ENCODE measurements at places on chromosomes 4 and X. TPM values are rescaled to one million over a fixed set of nuclear protein-coding genes. Genes with fewer than 3 reads are reported as not detected.
A peak's percentile ranks its signal among the peaks of the same experiment; 100 is the strongest.

Gene PORCN
- 25.2 TPM for total RNA-seq

Gene FHDC1
- total RNA-seq, result 0.03 TPM

GRCh38 chr4:174674305-174674840, 152.1 kb upstream of the HPGD start:
- no peak overlapping the region for H3K27ac ChIP-seq
- no peak for DNase-seq
- no peak overlapping the region for H3K4me3 ChIP-seq
- no peaks in the 10 kb centered on the region for H3K27me3 ChIP-seq
- H3K36me3 ChIP-seq, result no peaks in the 10 kb centered on the region

Gene PABPC4L
- total RNA-seq, result not detected

GRCh38 chr4:1604706-1605205, 79.4 kb downstream of the FAM53A start:
- no peak overlapping the region for H3K4me3 ChIP-seq
- no peaks in the 10 kb centered on the region for H3K27me3 ChIP-seq
- no peaks in the 10 kb centered on the region for H3K4me1 ChIP-seq
- DNase-seq, result no peak

- H3K27ac ChIP-seq, result no peak overlapping the region
- no peaks in the 10 kb centered on the region for H3K36me3 ChIP-seq
- H3K27me3 ChIP-seq, result no peaks in the 10 kb centered on the region
- no peak for DNase-seq
- no peak overlapping the region for H3K4me3 ChIP-seq
Measured at GRCh38 chrX:146831994-146832393, 17.4 kb upstream of the CXorf51A start.

GRCh38 chrX:9586992-9587392, 122.1 kb downstream of the TBL1X start:
- no peak overlapping the region for H3K27ac ChIP-seq
- no peak overlapping the region for H3K4me3 ChIP-seq
- H3K36me3 ChIP-seq, result no peaks in the 10 kb centered on the region
- H3K4me1 ChIP-seq, result peaks cover 14% of the 10 kb centered on the region

- no peak overlapping the region for H3K4me3 ChIP-seq
- H3K4me1 ChIP-seq, result no peaks in the 10 kb centered on the region
- no peak overlapping the region for H3K27ac ChIP-seq
- H3K36me3 ChIP-seq, result no peaks in the 10 kb centered on the region
- no peaks in the 10 kb centered on the region for H3K27me3 ChIP-seq
Measured at GRCh38 chrX:130975947-130976346, 72.9 kb upstream of the ENOX2 start.

DNA sequence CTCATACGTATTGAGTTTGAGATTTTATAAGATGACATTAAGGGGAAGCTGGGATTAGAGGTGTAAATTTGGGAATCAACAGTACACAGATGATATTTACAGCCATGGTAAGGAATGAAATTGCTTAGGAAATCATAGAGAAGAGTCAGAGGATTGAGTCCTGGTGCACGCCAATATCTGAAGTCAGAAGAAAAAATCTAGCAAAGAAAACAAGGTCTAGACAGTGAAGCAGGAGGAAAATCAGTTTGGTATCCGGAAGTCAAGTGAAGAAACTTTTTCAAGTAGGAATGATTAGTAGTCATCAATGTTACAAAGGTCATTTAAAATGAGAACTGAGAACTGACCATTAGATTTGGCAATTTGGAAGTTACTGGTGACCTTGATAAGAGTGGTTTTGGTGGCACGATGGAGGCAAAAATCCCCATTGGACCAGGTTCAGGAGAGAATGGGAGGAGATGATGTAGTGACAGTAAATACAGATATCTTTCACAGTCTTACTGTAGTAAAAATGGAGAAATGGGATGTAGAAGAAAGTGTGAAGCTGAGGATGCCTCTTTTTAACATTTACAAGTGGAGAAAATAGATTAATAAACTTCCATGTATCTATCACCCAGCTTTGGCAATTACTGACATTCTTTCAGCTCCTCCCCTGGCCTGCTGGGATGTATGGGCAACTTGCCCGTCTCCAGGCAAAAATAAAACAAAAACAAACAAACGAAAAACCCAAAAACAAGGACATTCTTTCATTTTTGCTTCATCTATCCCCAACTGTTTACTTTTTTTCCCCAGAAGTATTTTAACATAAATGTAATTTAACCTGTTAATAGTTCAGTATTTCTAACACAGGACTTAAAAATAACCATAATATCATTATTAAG, 11.4 kb upstream of the GPR34 start:
- no peaks in the 10 kb centered on the region for H3K27me3 ChIP-seq
- H3K27ac ChIP-seq, result no peak overlapping the region
- DNase-seq, result peak; percentile 9
- H3K4me3 ChIP-seq, result no peak overlapping the region

GRCh38 chr4:53128706-53129357, 237.0 kb downstream of the SCFD2 start:
- no peaks in the 10 kb centered on the region for H3K27me3 ChIP-seq
- no peaks in the 10 kb centered on the region for H3K36me3 ChIP-seq
- H3K4me1 ChIP-seq, result no peaks in the 10 kb centered on the region
- H3K4me3 ChIP-seq, result no peak overlapping the region
- no peak for DNase-seq
- no peak overlapping the region for H3K27ac ChIP-seq

GRCh38 chr4:8157944-8158709, 486 bp downstream of the ABLIM2 start:
- no peaks in the 10 kb centered on the region for H3K36me3 ChIP-seq
- no peak for DNase-seq
- peak overlapping the region; percentile 51 for H3K4me3 ChIP-seq
- no peak overlapping the region for H3K27ac ChIP-seq

Gene TIGD4
- total RNA-seq, result not detected

- peaks cover 12% of the 10 kb centered on the region for H3K27me3 ChIP-seq
- H3K4me1 ChIP-seq, result no peaks in the 10 kb centered on the region
- no peak overlapping the region for H3K4me3 ChIP-seq
- no peaks in the 10 kb centered on the region for H3K36me3 ChIP-seq
Measured at GRCh38 chr4:17336986-17337385, 174.9 kb downstream of the QDPR start.

DNA sequence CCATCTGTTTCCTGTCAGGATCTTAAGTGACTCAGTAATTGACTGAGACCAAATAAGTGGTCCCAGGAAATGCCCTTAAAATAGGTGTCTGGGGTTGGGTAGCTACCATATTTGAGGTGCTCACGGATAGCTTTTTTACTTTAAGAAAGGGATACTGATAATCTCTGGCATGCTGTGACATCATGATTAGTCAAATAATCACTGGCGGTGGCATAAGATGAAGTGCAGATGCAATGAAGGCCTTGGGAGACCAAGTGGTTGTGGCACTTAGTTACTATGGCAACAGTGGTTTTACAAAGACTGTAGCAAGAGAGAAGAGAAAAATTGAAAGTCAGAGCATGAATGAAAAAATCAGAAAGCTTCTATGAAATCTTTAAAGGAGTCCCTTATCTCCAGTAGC, 114.5 kb upstream of the SLIT2 start:
- H3K36me3 ChIP-seq, result no peaks in the 10 kb centered on the region
- no peaks in the 10 kb centered on the region for H3K4me1 ChIP-seq
- DNase-seq, result no peak
- H3K27me3 ChIP-seq, result no peaks in the 10 kb centered on the region
- no peak overlapping the region for H3K4me3 ChIP-seq
- no peak overlapping the region for H3K27ac ChIP-seq

DNA sequence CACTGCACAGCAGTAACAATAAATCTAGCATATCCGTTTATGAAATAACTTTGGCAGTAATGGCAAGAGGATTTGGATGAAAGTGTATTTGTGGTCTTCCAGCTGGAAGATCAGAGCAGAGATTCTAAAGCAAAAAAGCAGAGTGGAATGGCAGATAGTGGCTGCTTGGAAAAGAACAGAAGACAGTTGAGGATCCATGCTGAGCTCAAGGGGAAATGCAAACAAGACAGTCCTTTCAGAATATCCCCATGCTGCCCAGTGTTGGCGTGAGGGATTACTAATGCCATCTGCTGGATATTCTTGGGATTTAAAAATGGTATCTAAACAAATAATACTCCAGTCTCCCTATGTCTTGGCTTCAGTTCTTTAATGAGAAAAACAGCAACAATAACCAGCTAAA, 629.1 kb upstream of the ATOH1 start:
- no peaks in the 10 kb centered on the region for H3K27me3 ChIP-seq
- DNase-seq, result no peak
- no peaks in the 10 kb centered on the region for H3K4me1 ChIP-seq
- no peak overlapping the region for H3K27ac ChIP-seq
- H3K36me3 ChIP-seq, result no peaks in the 10 kb centered on the region

DNA sequence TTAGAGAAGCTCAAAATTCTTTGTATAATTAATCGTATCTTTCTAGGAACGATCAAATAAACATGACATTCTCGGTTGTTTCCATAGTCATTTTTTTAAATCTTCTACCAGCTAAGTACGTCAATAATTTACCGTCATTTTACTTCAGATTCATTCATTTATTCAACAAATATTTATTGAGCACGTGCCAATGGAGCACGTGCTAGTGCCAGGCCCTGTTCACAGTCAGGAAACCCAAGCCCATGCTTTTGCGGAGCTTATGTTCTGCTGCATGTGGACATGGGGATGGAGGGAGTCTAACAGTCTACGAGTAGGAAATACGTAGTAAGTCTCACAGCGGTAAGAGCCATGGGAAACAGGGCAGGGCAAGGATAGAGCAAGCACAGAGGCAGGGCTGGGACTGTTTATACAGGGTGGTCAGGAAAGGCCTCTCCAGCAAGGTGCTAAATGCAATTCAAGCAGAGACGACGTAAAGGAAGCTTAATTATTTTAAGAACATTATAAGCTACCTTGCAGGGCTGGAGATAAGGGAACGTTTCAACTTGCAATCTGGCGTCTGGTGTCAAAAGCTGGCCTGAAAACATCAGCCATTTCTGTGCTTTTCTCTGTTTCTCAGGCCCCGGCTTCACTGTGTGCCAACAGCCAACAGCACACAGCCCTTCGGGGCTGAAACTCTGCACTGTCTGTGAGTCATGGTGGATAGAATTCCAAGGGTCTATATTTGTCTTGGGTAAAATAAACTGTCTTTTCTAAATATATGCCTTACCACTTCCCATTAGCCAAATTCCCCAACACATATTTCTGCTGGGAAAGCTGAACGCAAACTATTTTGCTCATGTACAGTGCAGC, 517.1 kb upstream of the ZFP42 start:
- H3K36me3 ChIP-seq, result no peaks in the 10 kb centered on the region
- H3K4me3 ChIP-seq, result no peak overlapping the region
- peaks cover 52% of the 10 kb centered on the region for H3K4me1 ChIP-seq
- peak overlapping the region; percentile 98 for H3K27ac ChIP-seq
- peak; percentile 97 for DNase-seq
- no peaks in the 10 kb centered on the region for H3K27me3 ChIP-seq

DNA sequence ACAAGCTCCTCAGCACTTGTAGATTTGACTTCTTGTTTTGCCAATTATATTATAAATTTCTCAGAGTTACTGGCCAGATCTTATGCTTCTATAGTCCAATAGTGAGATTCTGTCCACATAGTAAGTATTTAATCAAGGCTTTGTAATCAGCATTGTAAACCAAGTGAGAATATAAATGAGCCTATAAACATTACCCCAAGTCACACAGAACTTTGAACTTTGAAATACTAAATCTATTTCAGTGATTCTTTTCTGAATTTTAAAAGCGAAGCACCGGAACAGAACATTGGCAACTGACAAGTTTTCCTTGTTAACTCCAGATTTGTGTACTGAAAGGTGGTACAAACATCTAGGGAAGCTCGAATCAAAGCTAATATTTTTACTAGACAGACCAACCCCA, 37.2 kb downstream of the PPM1K start:
- DNase-seq, result no peak
- H3K27ac ChIP-seq, result no peak overlapping the region
- no peaks in the 10 kb centered on the region for H3K4me1 ChIP-seq
- no peak overlapping the region for H3K4me3 ChIP-seq
- 0 out of 2 replicates have a peak, but pooled peaks cover 4% of the 10 kb centered on the region for H3K27me3 ChIP-seq

- peak overlapping the region; percentile 48 for H3K27ac ChIP-seq
- no peak overlapping the region for H3K4me3 ChIP-seq
- DNase-seq, result peak; percentile 84
- no peaks in the 10 kb centered on the region for H3K36me3 ChIP-seq
Measured at GRCh38 chr4:77636902-77637301, 31.3 kb downstream of the CXCL13 start.

- H3K27ac ChIP-seq, result no peak overlapping the region
- no peaks in the 10 kb centered on the region for H3K27me3 ChIP-seq
- H3K36me3 ChIP-seq, result no peaks in the 10 kb centered on the region
- peak; percentile 2 for DNase-seq
- peak overlapping the region; percentile 46 for H3K4me3 ChIP-seq
Measured at GRCh38 chrX:55908661-55909212, 191.2 kb downstream of the RRAGB start.

DNA sequence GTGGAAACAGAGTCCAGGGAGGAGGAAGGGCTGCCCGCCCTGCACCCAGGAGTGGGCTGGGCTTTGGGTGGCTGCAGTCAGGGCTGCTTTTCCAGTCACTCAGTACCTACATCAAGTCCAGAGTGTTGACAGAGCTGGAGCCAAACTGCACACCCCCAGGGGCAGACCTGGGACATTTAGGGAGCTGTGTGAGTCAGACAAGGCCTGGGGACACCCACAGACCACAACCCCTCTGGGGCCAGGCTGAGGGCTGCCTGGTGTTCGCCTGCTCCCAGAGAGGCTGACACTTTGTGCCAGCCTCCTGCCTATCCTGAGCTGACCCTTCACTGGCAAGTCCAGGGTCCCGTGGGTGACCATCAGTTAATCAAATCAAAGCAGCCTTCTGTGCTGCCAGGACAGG, 240.0 kb downstream of the BCOR start:
- H3K36me3 ChIP-seq, result no peaks in the 10 kb centered on the region
- H3K4me1 ChIP-seq, result peaks cover 40% of the 10 kb centered on the region
- no peak overlapping the region for H3K27ac ChIP-seq

DNA sequence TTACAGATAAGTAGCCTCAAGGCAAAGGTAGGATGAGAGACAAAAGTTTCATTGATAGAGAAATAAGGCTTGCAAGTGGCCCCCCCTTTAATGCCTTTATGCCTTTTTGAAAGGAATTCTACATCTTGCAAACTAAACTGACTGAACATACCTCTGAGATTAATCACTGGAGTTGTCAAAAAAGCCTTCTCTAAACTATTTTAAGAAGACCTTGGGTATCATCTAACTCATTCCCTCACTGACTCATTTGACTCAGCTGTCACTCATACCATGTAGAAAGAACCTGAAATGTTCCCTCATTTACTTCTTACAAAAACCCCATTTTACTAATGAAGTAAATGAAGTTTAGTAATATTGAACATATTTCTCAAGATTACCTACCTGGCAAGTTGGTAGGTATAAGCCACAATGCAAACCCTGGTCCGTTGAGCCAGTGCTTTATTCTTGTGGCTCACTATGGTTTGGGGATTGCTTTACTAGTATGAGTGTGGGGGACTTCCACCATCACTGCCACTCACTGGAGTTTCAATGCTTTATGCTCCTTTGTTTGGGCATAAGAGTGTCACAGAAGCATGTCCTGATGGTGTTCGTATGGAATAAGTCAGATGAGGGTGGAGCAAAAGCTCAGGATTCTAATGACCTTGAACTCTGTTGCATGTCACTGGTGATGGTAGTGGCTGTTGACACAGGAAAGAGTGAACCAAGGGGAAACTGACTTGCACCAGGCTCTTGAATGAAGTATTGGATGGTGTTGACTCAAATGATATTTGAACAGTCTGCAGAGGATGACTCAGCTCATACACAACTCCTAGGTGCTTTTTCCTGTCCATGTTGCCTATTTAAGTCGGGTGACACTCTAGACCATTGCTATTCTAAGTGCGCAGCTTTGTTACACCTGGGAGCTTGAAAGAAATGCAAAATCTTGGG, 305.5 kb upstream of the EMCN start:
- no peaks in the 10 kb centered on the region for H3K36me3 ChIP-seq
- H3K27ac ChIP-seq, result no peak overlapping the region
- H3K4me1 ChIP-seq, result peaks cover 14% of the 10 kb centered on the region

Measured in SJSA1 (cell line).